Stimulated activated CD8-positive, alpha-beta memory T cell treated with anti-CD3 and anti-CD28 coated beads, Interleukin-4, amount 100 ng/mL, for 1 hour (primary cell): ENCODE measurements at places on chromosomes 4 and X.

- DNase-seq, result no peak
Measured at GRCh38 chr4:71415491-71415890, 76.7 kb downstream of the SLC4A4 start.

GRCh38 chrX:16838202-16839066, 31.7 kb downstream of the RBBP7 start:
- no peak for DNase-seq

GRCh38 chrX:9700555-9700954, 65.1 kb downstream of the GPR143 start:
- no peak for DNase-seq

- no peak for DNase-seq
Measured at GRCh38 chr4:82223715-82224114, 150.1 kb downstream of the HNRNPD start.

DNA sequence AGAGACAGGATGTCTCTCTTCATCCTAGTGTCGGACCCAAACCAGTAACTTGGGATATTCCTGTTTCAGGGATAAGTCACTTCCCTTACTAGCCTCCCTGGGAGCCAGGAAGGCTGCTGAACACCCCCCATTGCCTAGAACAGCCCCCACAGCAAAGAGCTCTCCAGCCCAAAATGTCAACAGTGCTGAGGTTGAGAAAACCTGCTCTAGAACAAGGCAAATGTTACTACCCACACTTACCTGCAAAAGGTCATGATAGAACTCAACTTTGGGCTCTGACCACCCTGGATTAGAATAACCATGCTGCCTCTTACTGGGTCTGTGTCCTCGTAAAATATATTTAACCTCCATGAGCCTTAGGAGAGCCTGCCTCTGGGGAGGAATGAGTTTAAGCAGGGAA, 20.3 kb downstream of the BEX3 start:
- DNase-seq, result no peak

- DNase-seq, result no peak
Measured at GRCh38 chrX:11664211-11665167, 1.2 kb downstream of the ARHGAP6 start.

DNA sequence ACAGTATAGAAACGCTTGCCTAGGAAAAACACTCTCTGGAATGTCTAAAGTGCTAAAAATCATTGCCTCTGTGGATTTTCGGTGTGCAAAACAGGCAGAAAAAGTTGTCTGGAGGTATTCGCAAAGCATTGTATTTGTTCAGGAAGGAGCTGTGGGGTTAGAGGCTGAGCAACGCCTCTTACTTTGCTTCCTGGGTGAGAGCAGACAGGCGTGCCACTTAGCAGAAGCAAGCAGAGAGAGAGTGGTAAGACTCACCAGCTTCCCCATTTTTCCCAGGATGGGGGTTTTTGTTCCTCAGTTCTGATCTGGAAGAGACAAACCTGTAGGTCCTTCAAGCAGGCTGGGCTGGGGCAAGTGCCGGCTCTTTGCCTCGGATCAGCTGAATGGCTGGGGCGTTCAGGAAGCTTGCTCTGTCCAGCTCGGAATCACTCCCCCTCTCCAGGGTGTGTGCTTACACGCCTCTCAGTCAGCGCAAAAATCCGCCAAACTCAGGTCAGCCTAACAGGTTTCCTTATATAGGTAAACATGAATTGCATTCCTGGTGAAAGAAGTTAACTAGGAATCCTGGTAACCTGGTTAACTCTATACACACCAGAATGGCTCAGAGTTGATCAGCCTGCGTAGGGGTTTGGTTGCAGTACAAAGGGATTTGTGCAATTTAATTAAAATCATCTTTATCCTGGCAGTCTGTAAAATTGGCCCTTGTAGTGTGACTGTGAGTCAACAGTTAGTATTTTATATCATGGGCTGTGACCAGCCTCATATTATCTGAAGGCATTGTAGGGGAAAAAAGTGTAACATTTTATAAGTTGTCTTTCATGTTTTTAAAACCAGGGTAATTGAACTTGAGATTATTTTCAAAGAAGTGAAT, 213.1 kb upstream of the MID1 start:
- DNase-seq, result no peak

DNA sequence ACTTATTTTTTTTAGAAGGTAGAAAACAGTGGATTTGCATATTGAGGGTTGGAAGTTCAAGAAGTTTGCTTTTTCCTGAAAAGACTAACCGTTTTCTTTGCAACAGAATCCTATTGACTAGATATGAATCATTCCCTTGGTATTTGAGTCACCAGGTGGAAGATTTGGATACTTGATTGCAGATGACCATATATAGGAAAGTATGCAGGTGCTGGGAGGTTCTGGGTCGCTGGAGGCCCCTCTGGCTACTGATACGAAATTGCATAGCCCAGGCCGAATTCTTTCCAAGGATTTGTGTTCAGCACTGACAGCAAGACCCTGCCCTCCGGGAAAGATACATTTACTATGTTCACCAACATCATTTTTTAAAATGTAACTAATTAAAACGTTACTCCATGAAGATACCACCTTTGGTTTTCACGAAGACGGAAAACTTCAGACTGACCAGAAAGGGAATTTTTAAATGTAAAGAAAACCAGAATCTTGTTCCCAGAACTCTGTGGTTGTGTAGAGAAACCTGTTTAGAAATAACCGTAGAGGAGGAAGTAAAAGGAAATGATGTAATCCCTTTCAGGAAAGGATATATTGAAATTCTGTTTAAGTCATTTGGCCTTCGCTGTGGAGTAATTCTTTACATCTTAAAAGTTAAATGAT, 946 bp downstream of the ANXA3 start:
- no peak for DNase-seq

GRCh38 chrX:149208307-149208706, 296.8 kb downstream of the IDS start:
- no peak for DNase-seq

DNA sequence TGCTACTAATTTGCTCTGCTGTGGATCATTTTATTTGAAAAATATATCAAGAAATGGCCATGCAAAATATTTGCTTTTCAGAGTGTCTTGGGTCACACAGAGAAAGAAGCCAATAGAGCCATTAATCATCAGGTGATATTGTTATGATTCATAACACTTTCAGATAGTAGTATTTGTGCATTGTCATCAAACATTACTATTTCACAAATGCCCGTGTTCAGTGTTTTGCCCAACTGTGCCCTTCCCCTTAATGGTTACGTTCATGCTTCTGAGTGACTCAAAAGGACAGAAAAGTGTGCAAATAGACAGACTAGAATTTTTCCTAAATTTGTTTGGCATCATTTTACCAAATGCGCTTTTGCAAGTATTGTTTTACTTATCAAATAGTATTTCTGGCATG, 46.5 kb downstream of the PHOX2B start:
- no peak for DNase-seq

GRCh38 chr4:18369561-18369960, 348.0 kb upstream of the LCORL start:
- DNase-seq, result no peak

GRCh38 chr4:25029479-25030276, 1.1 kb downstream of the LGI2 start:
- no peak for DNase-seq

DNA sequence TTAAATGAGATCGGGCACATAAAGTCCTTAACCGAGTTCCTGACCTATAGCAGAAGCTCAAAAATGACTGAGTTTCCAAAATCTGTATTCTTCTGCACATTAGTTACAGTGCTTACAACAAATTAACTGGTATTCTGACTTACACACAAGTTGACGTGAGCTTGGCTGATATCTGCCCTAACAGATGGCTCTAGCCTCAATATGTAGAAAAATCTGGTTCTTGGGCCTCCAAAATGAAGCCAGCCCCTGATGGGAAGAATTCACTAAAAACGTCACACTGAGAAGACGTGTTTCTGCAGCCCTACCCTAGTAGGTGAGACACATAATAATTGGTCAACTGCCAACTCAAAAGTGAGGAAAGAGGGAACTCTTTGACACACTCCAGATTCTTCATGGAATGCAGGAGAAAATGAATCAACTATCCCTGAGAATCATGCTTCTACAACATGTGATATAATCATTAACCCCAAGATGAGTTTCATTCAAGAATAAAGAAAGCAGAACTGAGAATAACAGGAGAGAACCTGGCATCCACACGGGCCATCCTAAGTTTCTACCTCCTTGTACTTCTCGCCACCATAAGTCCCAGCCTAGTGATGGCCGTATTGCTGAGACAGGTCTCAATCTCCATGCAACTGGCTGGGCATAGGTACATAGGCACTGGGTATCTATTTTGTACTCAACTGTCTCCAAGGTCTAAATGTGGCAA, 8.2 kb downstream of the STX18 start:
- no peak for DNase-seq

DNA sequence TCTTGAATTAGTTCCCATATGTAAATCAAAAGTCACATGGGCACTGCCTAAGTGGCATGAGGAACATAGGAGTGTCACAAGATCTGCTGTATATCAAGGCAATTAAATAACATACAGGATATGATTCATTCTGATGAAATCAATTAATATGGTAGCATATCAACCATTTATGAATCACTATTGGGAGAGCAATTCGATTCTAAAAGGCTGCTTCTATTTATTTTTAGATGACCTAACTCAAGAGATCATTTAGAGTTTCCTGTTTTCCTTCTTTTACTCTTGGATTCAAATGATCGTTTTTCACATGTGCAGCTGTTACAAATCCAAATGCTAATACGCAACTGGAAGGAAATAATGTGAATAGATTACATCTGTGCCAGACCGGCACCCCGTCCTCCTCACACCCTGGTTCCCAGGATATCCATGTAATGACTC, 81.9 kb downstream of the HCCS start:
- DNase-seq, result no peak

DNA sequence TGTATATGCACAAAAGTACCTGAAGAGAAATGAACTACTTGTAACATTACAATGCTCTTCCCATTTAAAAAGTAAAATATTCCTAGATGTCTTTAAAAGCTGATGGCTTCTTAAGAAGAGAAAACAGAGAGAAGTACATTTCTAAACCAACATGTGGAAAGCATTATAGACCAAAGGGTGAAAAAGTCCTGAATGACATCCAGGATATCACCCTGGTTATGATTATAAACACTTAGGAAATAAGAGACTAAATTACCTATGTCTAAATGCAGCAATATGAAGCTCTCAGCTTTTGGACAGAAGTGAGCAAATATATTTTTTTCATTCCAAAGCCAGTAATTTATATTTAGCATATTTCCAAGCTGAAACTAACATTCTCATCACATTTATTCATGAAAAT, 21.7 kb upstream of the EGFL6 start:
- DNase-seq, result no peak

- no peak for DNase-seq
Measured at GRCh38 chr4:127708985-127709384, 21.2 kb upstream of the SLC25A31 start.

DNA sequence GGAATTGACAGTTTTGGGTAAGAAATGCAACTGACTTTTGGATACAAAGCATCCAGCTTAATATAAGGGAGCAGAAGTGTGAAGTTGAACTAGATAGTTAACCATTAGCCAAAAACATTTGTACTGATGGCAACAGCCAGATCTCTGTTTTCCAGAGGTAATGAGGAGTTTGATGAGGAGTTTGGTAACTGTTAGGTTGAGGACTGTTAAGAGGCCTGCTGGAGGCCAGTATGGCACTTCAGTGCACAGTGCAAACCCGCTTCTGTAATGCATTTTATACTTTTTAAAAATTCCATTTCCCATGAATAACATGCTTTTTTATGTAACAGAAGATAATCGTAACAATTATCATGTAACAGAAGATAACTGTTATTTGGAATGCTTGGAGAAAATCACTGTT, 30.0 kb downstream of the CDKL5 start:
- no peak for DNase-seq
